Smooth muscle cell of trachea (primary cell): ENCODE measurements at places on chromosomes 5 and 9. TPM values are rescaled to one million over a fixed set of nuclear protein-coding genes. Genes with fewer than 3 reads are reported as not detected.

The CCDC187 gene
- under 0.01 and 0.17 TPM in 2 replicates for total RNA-seq

The FLT4 gene
- total RNA-seq: under 0.01 and 0.15 TPM in 2 replicates

The HSD17B3 gene
- total RNA-seq: under 0.01 and 0.15 TPM in 2 replicates

The ZNF366 gene
- under 0.01 TPM in 1 of 2 replicates, not detected in the other for total RNA-seq

The MORN5 gene
- not detected in 2 replicates for total RNA-seq

The SLC25A2 gene
- 0.50 and 1.0 TPM in 2 replicates for total RNA-seq

The VCAN gene
- total RNA-seq: 384 and 399 TPM in 2 replicates

The PRSS3 gene
- 11.1 and 13.2 TPM in 2 replicates for total RNA-seq

The PCDHA11 gene
- total RNA-seq: 0.29 and 0.50 TPM in 2 replicates

The COL15A1 gene
- 12.6 and 15.1 TPM in 2 replicates for total RNA-seq

The CCDC171 gene
- 2.8 and 6.8 TPM in 2 replicates for total RNA-seq

The SELENOP gene
- 334 and 703 TPM in 2 replicates for total RNA-seq

The CD14 gene
- 0.44 and 0.50 TPM in 2 replicates for total RNA-seq

The IRX4 gene
- 0.15 TPM in 1 of 2 replicates, not detected in the other for total RNA-seq

The JAKMIP2 gene
- 0.50 and 2.6 TPM in 2 replicates for total RNA-seq
